ENCODE measurements at places on chromosomes 6 and 20.

GRCh38 chr6:165766457-165766856 lies 103.4 kb upstream of the PDE10A start:
- no peak for DNase-seq

DNA sequence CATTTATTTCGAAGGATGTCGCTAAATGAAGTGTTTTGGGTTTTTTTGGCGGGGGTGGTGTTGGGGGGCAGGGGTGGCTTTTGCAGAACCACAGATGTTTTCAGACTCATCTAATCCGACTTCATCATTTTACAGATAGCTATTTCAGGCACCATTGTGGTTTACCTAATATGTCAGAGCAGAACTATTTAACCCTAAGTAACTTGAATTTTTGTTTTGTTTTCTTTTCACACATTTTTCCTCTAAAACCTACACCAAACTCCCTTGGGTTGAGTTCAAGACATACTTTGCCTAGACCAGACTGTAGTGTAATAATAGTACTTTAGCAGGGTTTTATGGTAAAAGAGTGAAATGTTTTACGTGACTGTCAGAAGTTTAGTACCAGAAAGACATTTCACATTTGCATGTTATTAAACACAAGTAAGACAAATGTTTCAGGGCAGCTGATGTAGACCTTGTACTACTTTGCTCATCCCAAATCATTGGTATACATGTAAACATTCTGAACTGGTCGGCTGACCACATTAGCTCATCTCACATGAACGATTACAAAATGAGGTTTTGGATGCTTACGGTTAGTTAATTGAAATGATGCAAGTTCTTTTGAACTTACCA lies 37.7 kb downstream of the MAP3K4 start:
- DNase-seq: no peak

DNA sequence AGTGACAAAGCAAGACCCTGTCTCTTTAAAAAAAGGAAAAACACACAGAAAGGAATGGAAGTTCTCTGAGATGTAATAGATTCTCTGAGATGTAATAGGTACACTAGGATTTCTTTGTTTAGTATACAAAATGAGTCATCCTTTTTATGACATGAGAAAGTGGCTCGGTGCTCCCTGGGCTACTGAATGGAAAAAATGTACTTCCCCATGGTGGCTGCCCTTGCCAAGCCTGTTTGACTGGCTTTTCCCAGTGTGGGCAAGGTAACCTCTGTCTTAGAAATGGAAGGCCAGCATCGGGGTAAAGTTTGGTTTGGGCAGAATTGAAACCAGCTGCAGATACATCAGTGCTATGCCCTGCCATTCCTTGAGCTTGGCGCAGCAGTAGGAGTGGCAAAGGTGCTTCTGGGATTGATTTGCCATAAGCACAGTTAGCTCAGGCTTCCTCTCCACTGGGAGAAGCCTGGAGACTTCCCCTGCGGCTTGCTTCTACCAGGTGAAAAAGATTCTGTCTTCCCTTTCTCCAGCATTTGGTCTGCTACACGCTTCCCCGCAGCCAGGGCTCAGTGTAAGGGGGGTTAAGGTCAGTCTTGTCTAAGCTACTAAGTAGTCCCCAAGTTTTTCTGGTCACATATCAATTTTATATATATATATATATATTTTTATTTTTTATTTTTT lies 24.5 kb downstream of the ARFGEF2 start:
- no peak for DNase-seq

- no peak for DNase-seq
Measured at GRCh38 chr6:80618953-80619352, 512.5 kb downstream of the BCKDHB start.

DNA sequence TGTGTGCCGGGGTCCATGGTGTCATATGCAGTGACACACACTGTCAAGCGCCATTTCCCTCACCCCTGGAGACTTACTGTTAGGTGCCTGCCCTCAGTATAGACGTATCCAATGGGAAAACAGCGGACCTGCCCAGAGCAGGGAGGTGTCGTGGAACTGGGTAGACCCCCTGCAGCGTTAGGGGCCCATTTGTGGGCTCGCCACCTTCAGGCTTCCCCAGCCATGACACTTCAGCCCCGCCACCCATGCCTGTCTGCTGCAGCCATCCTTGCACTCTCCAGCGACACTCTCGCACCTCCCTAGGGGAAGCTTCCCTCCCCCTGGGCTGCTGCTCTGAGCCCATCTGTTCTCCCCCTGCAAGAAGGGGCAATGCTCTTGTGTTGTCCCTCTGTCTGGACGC lies 43.2 kb downstream of the STK35 start:
- no peak for DNase-seq

DNA sequence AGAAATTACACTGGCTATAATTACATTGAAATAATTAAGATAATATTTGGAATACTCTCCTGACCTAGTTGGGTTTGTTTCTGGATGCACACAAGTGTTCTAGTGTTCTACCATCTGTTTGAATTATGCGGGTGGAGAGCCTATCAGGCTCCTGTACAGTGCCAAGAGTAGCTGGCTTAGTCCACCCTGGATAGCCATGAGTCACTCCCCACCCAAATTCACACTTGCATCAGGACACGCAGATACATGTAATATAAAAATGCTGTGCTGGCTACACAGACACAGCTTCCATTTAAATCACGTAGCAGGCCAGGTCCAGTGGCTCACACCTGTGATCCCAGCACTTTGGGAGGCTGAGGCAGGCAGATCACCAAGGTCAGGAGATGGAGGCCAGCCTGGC lies 686.2 kb upstream of the SLC35B3 start:
- no peak for DNase-seq

DNA sequence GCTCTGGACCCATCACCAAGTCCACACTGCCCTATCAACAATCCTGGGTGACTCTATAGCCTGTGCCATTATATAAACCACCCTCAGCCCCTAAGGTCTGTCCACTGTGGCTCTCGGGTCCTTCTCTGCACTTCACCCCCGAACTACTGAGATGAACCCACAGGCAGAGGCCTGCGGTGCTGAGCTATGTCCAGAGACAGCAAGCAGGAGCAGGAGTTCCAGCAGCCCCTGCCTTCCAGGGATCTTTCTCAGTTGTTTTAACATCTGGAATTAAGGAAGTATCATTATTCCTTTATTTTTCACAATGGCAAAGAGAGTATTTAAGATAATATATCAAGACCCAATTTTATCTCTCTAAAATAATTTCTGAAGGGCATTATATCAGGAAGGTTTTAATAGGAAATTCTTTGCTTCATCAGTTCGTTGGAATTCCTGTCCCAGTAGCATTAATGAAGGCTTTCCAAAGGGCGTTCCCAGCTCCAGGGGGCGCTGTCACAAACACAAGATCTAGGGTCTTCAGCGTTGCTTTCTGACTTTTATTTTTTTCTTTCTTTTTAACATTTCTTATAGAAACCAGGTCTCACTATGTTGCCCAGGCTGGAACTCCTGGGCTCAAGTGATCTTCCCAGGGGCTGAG lies 27.3 kb downstream of the RRBP1 start:
- no peak for DNase-seq

GRCh38 chr6:35461270-35461669 lies 6.9 kb upstream of the RPL10A start:
- no peak for DNase-seq

GRCh38 chr20:47044938-47045337 lies 150.3 kb downstream of the EYA2 start:
- no peak for DNase-seq
